ENCODE measurements at places on chromosomes 4 and X.

DNA sequence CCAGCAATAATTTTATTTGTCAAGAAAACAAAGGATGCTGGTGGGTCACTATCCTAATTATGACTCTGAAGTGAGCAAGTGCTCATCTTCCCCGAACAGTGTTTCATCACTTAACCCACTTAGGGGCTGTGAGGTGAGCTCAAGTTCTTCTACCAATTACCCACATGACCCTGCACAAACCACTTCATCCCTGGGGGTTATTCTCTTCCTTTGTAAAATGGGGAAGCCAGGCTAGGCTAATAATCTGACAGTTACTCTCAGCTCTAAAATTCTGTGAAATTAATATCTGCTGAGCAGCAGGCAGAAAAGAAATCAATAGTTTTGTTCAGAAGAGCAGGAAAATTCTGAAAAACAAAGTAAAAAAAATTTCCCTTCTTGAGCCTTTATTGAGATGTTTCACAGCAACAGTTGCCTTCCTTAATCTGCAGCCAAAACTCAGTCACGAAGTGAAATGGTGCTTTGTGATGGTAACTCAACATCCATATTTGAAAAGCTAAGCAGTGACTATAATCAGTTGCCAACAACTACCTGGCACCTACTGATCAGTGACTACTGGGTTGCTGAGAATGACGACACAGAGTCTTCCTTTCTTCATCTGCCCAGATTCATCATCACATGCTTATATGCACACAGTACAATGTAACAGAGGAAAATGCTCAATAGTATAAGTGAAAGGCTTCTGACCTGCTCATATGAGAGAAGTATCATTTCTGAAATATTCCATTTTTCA, 24.1 kb downstream of the ATP8A1 start:
- DNase-seq, result no peak

DNA sequence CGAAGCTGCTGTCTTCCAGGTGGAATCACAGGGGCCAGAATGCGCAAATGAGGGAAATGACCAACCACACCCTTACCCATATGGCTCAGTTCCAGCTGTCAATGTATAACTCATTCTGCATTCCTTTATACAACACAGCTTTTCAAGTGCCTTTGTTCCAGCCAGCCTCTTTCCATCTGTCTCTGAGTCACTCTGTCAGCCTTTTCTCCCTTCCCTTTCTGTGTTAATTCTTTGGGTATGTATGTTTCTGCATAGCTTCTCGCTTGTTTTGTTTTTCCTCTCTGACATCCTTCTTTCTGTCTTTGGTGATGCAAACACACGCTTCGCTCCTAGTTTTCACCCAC, 54.5 kb downstream of the RS1 start:
- no peak for DNase-seq

DNA sequence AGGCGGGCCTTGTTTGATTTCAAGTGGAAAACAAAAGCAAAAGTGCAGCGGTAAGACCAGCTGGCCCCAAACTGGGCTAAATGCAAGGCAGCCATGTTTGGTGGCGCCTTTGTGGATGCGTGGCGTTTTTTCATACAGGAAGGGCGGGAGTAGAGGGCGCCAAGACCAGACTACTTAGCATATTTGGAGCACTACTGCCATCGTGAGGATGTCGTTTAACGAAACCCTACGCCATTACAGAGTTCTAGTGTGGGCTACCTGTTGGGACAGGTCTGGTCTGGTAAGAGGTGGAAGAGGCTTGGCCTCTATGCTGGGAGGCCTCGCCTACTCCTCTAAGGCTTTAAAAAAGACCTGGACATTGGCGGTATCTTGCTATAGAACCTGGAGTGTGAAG, 230.7 kb upstream of the STK26 start:
- peak; percentile 94 for DNase-seq

DNA sequence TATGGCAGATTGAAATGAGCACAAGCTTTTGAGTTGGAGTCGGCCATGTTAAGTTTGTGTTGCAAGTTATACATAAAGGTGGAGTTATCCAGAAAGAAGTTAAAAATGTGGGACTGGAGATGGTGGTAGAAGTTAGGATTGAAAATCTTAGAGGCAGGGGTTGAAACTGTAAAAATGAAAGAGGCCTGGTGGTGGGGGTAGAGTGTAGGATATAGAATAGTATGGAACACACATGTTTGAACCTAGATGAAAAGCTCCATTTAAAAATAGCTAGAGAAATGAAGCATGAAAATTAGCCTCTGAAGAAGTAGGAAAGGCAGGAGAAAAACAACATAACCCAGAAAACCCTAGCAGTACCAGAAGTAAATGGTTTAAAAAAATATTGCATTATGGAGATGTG, 131.8 kb upstream of the ENPEP start:
- DNase-seq, result no peak

DNA sequence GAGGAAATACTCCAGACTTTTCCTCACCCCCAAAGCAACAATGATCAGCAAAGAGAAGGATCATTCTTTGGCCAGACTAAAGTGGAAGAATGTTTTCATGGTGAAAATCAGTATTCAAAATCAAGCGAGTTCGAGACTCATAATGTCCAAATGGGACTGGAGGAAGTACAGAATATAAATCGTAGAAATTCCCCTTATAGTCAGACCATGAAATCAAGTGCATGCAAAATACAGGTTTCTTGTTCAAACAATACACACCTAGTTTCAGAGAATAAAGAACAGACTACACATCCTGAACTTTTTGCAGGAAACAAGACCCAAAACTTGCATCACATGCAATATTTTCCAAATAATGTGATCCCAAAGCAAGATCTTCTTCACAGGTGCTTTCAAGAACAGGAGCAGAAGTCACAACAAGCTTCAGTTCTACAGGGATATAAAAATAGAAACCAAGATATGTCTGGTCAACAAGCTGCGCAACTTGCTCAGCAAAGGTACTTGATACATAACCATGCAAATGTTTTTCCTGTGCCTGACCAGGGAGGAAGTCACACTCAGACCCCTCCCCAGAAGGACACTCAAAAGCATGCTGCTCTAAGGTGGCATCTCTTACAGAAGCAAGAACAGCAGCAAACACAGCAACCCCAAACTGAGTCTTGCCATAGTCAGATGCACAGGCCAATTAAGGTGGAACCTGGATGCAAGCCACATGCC, 89.7 kb downstream of the TET2 start:
- DNase-seq, result no peak

- DNase-seq, result no peak
Observed at GRCh38 chr4:8879574-8879973, 7.9 kb upstream of the HMX1 start.

DNA sequence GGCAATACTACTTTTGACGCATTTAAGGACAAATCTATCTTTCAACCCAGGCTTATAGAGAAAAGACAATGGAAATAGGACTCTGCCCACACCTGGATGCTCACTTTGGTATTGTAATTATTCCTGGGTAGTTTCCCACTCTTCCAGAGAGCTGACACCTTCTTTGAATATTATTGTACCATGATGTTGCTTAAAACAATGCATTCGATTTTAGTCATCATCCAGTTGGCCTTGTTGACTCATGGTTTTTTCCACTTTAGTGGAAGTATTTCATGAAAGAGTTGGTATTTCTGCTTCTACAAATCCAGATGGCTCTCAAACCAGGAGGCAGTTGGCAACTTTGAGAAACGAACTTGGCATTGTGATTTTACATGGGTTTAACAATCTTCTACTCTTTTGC, 124.2 kb downstream of the ENOX2 start:
- no peak for DNase-seq

- DNase-seq, result peak; percentile 53
Observed at GRCh38 chrX:153768311-153769157, 4.5 kb downstream of the PLXNB3 start.

DNA sequence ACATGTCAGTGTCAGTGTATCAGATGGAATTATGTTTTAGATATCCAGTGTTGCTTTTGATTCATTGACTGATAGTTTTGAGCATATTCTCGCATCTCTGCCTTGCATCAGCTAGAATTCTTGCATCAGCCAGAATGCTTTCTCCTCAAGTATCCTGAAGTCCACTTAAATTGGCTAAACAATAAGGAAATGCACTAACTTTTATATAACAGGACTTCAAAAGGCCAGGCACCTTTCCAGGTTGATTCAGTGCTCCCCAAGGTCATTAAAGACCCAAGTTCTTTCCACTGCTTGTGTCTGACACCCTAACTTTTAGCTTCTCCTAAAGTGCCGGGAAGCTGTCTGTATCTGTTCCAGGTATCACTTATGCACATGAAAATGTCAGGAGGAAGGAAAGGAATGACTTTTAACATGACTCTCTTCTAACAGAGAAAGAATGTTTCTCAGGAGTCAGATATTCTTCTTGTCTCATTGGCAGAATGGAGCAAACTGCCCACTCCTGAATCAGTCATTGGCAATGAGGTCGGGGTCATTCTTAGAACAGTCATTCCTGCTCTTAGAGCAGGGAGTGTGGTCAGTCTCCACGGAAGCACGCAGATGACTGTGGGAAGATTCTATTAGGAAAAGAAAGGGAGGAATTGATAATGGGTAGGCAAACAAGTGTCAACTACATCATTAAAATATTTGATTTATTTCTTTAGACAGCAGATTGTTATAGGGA, 92.9 kb upstream of the TLL1 start:
- no peak for DNase-seq

- DNase-seq, result no peak
Observed at GRCh38 chr4:24794051-24794450, 1.3 kb upstream of the SOD3 start.

- no peak for DNase-seq
Observed at GRCh38 chrX:118718737-118719136, 8.7 kb upstream of the IL13RA1 start.

- no peak for DNase-seq
Observed at GRCh38 chrX:121191779-121192178, 144.4 kb downstream of the GLUD2 start.

DNA sequence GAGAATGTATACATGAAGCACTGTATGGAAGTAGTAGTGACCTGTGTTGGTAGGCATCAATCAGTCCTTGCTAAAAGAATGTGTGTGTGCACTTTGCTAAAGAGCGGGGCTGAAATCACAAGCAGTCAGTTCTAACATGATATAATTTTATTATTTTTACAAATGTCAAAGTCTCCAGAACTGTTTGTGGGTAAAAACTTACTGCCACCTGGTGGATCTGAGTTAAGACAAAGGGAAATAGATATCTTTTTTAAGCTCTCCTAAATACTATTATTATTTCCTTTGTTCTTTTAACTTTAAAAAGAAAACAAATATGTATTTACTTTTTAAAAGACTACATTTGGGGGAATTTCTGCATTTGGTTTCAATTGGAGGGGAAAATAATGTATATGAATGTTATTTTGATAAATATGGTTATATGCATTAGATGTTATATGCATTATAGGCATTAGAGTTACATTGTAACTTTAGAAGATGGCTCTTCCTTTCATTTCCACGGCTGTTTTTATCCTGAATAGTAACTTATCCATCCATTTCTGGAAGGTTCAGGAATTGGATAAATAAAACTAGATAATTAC, 7.8 kb upstream of the CLOCK start:
- DNase-seq, result no peak

DNA sequence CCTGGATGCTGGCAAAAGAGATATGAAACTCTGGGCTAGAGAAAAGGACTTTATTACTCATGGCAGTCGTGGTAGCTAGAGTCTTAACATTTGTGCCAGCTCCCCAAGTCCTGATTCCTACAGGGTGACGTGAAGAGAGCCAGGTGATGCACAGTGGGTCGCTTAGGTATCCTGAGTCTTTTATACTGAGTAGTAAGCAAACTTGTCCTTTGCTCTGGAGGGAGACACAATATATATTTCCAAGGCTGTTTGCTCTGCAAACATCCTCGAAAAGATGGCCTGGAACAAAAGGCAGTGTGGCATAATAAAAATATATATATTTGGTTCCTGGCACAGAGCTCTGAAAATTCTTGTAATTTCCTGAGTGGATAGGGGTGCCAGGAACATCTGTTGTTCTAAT, 23.0 kb downstream of the ZNF81 start:
- DNase-seq, result no peak

- DNase-seq, result no peak
Observed at GRCh38 chrX:13843150-13843721, 26.3 kb upstream of the GPM6B start.

DNA sequence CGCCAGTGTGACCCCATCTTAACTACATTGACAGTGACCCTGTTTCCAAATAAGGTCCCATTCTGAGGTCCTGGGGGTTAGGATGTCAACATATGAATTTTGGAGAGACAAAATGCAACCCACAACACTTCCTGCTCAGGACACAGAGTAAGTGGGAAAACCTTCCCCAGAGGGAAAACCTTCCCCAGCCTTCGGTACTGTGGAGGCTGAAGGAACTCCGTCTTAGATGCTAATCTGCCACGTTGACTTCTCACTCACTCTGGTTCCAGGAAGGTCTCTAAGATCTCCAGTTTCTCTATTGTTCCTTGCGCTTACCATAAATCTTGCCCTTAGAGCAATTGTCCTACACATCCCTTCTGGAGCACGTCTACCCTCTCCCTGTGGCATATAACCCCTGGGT, 29.7 kb upstream of the HMX1 start:
- DNase-seq, result no peak

DNA sequence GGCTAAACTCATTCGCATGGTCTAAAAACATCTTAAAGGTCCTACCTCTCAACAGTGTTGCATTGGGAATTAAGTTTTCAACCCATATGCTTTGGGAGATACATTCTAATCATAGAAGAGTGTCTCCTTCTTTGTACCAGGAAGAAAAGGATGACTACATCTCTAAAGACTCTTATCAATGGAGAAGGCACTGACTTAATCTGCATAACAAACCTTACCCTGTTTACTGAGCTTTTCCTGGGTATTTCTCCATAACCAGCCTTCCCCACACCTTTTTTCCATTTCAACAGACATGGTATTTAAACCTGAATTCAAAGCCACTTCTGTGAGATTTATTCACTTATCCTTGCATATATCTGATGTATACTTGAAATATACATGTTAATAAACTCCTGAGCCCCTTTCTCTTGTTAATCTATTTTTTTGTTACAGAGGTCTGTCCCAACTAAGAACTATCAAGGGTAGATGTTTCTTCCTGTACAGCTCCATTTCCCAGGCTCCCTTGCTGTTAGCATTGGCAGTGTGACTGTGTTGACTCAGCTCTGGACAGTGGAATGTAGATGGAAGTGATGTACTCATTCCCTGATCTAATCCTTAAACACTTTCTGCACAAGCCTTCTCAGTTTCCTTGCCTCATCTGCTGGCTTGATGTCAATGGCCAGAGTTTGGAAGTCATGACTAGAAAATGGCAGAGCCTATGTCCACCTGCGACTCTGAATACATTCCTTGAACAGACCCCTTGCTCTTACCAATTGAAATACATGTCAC, 148.9 kb upstream of the CPEB2 start:
- no peak for DNase-seq

GRCh38 chr4:22179124-22179874, 230.7 kb upstream of the KCNIP4 start:
- DNase-seq, result no peak

- DNase-seq, result no peak
Observed at GRCh38 chr4:30269850-30270249, 450.3 kb upstream of the PCDH7 start.

GRCh38 chrX:80721186-80721585, 88.5 kb downstream of the BRWD3 start:
- no peak for DNase-seq

- no peak for DNase-seq
Observed at GRCh38 chrX:87583679-87584078, 66.1 kb downstream of the KLHL4 start.

GRCh38 chr4:98891478-98892337, 37.2 kb downstream of the EIF4E start:
- no peak for DNase-seq

Data from sciatic nerve (tissue), 2 donors.